ENCODE measurements at places on chromosomes 2 and 18. TPM values are rescaled to one million over a fixed set of nuclear protein-coding genes. Genes with fewer than 3 reads are reported as not detected.

The HRH4 gene
- not detected for total RNA-seq

The SKOR2 gene
- total RNA-seq, result not detected

The WDPCP gene
- total RNA-seq, result 4.0 TPM

The SCYGR4 gene
- total RNA-seq, result not detected

The HTR2B gene
- 0.64 TPM for total RNA-seq

The CCDC150 gene
- 5.6 TPM for total RNA-seq

The RTKN gene
- total RNA-seq, result 5.6 TPM

The NEB gene
- total RNA-seq, result 0.30 TPM

The TXNDC2 gene
- not detected for total RNA-seq

The COL4A4 gene
- under 0.01 TPM for total RNA-seq

The NCOA1 gene
- 5.9 TPM for total RNA-seq

The ACP1 gene
- 80.3 TPM for total RNA-seq

The CCDC74B gene
- 1.8 TPM for total RNA-seq

The ABCG5 gene
- total RNA-seq, result not detected

The SERPINB3 gene
- total RNA-seq, result not detected

The SERPINB7 gene
- not detected for total RNA-seq

Measured in mammary microvascular endothelial cell (primary cell).